Activated CD4-positive, alpha-beta T cell treated with anti-CD3 and anti-CD28 coated beads, Interleukin-10, Interleukin-2, amounts not matched to agents 100 ng/mL and 50 ng/mL, durations not matched to agents 16 hours and 8 hours (primary cell): ENCODE measurements at places on chromosomes 5 and 9.
A peak's percentile ranks its signal among the peaks of the same experiment; 100 is the strongest.

- DNase-seq: no peak
Observed at GRCh38 chr9:126661521-126662251, 48.0 kb downstream of the LMX1B start.

DNA sequence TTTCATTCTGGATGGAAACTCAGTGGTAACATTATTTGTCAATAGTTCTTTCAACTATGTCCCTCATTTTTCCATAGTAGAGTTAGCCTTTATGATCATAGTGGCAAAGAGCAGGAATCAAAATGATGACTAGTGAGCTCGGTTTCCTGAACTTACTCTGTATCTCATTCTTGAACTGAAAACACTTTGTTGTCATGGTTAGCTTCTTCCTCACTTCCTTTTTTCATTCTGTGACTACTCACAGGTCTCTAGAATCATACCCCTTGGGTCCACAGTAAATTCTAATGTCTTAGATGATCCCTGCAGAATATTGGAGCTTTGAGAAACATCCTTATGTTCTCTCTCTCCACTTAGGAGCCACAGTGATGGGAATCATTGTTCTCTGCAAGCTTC lies 29.4 kb upstream of the RECK start:
- peak; percentile 49 for DNase-seq

- DNase-seq: no peak
Observed at GRCh38 chr5:96808541-96808828, 740 bp upstream of the ERAP1 start.

DNA sequence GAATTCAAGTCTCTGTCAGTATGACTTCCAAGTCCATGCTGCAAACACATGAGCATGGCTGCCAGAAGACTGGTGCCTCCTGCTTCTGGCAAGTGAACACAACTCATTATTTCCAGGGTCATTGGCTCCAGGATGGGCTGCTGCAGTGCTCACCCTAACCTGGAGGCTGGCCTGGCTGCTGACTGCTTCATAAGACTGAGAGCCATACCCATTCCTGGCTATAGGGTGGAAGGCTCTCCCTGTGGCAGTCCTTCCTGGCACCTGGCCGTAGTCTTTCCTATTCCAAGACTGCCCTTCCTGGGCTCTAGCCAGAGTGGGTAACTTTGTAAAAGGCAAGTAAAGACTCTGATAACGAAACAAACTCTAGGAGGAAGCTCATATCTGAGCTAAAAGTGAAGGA lies 51.2 kb downstream of the CXXC5 start:
- no peak for DNase-seq

GRCh38 chr5:150481972-150482406 lies 25.9 kb upstream of the NDST1 start:
- DNase-seq: no peak

- no peak for DNase-seq
Observed at GRCh38 chr9:127509261-127509954, 58.1 kb downstream of the LRSAM1 start.

DNA sequence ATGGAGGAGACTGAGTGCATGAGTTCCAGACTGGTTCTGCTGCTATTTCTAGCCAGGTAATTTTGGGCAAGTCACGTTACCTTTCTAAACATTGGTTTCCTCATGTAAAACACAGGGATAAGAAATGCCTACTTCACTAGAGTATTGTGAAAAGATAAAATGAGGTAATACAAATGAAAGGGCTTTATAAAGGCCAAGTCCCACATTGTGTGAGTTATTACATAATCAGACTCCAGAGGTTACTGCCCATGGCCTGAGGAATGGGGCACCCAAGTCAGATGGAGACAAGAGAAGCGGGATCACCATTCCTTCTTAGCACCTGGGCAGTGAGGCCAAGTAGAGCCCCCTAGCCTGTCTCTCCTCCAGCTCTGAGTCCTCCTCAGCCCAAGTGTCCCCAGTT lies 7.5 kb downstream of the HBEGF start:
- no peak for DNase-seq

GRCh38 chr5:19210886-19211285 lies 777.1 kb downstream of the CDH18 start:
- DNase-seq: no peak

GRCh38 chr9:84975926-84976325 lies 306.4 kb downstream of the NTRK2 start:
- no peak for DNase-seq

DNA sequence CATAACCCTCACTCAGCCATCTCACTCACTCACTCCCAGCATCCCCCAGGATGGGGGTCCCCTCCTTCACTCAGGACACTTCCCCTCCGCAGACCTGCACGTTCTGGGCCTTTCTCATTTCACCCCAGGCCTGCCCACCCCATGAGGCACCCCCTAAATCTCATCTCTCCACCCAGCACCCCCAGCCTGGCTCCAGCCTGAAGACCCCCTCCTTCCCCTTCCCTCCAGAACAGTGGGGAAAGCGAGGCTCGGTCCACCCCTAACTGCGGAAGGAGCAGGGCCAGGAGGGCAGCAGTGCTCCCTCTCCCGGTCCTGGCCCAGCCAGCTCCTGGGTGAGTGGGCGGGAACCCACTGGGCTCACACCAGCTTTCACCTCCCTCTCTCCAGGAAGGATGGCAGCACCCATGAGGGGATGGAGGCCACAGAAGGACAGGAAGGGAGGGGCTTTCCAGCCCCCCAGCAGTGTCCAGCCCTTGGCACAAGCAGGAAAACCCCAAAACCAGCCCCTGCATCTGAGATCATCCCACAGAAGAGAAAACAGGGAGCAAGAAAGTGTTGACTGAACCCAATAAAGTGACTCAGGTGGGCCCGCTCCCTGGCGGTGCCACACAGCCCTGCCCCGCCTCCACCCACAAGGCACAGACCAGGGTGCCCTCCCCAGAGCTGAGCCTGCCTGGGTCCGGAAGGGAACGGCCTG lies 55.0 kb downstream of the LRSAM1 start:
- DNase-seq: no peak

DNA sequence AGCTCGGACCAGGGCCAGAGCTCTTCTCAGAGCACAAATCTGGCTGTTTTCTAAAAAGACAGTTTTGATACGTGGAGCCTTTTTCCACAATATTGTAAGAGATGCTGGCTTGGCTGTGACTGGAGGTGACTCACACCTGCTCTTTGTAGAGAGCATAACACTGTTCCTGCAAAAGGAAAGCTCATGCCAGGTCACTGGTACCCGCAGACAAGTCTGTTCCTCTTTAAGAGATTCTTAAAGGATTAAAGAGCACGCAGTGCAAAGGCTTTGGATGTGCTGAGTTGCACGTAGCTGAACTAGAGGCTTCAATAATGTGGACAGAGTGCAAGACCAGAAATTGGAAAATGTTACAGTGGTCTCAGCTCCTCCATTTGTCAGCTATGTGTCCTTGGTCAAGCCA lies 19.0 kb downstream of the ACTL7B start:
- DNase-seq: no peak

DNA sequence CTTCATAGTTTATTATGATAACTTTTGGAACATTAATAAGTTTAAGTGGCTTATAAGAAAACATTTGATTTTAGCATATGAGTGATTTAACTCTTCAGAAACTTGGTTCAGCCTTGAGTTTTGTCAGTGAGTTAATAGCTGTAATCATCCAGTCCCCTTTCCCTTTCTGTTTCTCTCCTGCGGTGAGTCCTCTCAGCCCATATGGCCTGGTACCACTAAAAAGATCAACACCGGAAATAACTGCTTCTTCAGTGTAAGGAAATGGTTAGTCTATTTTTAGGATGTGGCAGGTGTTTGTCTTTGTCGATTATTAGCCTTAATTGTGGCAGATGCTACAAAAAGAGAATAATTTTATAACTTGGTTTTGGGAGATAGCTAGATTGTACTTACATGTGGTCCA lies 120.2 kb upstream of the GRHPR start:
- DNase-seq: peak; percentile 85

DNA sequence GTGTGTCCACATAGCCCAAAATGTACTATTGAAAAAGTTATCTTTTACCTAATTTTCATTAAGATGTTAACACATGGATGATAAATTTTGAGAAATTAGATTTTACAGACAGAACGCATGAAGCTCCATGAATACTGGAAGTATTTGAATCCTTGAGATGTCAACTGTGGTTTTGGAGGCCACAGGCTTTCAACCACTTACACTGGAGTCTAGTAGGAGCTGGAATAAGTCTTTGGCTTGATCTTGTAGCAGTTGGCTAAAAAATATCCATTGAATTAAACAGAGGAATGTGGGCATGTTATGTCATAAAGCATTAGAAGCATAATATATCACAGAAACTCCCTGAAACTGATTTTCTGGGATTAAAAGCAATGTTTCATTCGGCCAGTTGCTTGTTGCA lies 52.9 kb downstream of the CAMK4 start:
- no peak for DNase-seq

- no peak for DNase-seq
Observed at GRCh38 chr5:143059355-143059754, 289.2 kb downstream of the ARHGAP26 start.

- DNase-seq: no peak
Observed at GRCh38 chr9:114141553-114142402, 13.6 kb upstream of the COL27A1 start.

- no peak for DNase-seq
Observed at GRCh38 chr9:4313144-4313543, 13.3 kb upstream of the GLIS3 start.
